HCT116 (cell line): ENCODE measurements at places on chromosomes 11 and 22. TPM values are rescaled to one million over a fixed set of nuclear protein-coding genes. Genes with fewer than 3 reads are reported as not detected.

Gene OTOG
- 0.07 TPM for total RNA-seq

Gene PKNOX2
- 0.20 TPM for total RNA-seq

Gene GAL3ST1
- total RNA-seq: 2.1 TPM

Gene DNAJB7
- not detected for total RNA-seq

Gene BMAL1
- total RNA-seq: 17.6 TPM
